GM20000 (cell line): ENCODE measurements at places on chromosomes 12 and 14.

DNA sequence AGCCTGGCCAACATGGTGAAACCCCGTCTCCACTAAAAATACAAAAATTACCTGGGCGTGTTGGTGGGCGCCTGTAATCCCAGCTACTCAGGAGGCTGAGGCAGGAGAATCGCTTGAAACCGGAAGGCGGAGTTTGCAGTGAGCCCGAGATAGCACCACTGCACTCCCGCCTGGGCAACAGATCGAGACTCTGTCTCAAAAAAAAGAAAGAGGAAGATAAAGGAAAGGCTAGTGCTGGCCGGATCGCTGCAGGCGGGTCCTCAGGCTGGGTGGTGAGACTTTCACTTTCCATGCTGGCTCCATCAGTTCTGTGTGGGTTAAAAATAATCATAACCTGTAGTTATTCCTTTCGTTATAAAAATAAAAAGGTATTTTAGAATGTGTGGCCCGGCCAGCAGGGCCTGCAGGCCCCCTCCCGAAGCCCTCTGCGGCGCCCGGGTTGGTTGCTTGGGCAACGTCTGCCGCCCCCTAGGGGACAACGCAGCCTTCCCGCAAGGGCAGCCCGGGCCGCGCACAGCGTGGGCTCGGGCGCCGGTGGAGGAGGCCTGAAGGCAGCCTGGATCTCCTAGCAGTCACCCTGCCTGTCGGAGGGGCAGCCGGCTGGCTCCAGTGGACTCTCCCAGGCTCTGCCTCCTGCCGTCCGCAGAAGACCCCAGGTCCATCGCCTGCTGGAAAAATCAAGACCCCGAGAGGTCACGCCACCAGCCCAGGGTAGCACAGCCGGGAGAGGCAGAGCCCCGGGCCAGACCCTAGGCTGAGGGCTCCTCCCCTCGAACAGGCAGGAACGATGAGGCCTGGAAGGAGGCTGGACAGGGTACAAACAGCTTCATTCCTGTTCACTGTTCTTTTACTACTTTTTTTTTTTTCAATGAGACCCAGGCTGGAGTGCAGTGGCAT is 5.0 kb upstream of the SLC25A47 start:
- DNase-seq, result peak; percentile 85

DNA sequence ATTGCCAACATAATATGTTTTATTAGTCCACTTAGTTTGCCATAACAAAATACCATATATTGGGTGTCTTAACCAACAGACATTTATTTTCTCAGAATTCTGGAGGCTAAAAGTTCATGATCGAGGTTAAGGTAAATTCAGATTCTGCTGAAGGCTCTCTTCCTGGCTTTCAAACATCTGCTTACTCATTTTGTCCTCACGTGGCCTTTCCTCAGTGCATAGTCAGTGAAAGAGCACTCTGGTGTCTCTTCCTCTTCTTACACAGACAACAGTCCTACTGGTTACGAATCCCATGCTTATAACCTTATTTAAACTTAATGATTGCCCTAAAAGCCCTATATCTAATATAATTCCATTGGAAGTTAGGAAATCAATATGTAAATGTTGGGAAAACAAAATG is 479.7 kb downstream of the FSCB start:
- DNase-seq, result no peak

DNA sequence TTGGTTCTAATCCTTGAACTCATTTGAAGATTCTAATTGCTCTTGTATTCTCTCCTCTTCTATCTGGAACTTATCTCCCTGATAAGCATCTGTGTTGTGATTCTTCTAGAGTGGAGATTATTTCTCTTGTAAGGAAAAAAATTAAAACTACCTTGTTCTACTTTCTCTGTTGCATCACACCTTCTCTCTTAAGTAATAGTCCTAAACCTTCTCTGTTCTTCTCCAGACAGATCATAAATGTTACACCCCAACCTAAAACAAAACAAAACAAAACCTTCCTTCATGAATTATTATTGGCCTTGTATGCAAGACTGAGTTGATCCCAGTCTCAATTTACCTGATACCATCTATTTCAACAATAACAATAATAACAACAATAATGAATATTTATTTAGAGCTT is 612.1 kb downstream of the DIO2 start:
- DNase-seq, result no peak

DNA sequence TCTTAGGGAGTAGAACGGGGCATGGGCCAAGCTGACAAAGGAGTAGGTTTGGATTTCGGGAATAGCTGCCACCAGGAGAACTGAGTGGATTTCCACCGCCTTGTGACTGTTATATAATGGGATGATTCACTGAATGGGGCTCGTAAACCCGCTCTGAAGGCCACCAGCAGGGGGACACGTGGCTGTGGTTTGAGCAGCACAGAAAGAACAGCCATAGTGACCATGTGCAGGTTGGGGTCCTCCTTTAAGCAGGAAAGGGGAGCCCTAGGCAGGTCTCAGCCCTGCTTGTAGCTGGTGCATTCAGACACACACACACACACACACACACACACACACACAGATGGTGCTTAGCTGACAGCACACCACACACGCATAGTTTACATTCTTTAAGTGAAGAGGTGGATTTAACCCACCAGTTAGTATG is 8.6 kb upstream of the ASB2 start:
- no peak for DNase-seq

GRCh38 chr12:84802161-84802560 is 110.4 kb downstream of the SLC6A15 start:
- DNase-seq, result no peak

DNA sequence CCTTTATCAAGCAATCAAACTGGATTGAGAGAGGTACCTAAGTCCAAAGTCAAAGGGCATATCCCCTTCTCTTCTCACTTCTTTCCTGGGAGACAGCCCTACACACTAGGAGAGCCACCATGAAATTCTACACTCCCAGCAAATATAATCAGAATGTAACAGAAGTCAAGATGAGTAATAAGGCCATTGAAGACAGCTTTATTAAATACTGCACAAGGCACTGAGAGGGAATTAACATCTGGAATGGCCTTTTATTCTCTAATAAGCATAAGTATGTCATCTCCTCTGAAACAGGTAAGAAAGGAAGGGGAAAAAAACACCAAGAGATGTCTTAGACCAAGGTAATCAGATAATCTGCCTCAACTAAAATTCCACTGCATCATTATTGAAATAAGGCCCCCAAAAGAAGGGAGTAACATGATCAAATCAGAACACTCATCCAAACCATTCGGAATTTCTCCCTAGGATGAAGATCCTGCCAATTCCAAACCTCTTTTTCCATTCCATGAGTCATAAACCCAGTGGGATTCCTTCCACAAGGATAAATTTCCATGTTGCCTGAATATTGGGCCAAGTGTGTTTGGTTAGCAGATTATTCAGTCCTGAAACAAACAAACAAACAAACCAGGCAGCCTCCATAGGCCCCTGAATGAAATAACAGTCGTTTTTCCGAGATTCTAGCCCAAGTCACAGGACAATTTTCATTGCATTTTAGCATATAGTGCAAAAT is 19.9 kb downstream of the SLC35F4 start:
- DNase-seq, result no peak

DNA sequence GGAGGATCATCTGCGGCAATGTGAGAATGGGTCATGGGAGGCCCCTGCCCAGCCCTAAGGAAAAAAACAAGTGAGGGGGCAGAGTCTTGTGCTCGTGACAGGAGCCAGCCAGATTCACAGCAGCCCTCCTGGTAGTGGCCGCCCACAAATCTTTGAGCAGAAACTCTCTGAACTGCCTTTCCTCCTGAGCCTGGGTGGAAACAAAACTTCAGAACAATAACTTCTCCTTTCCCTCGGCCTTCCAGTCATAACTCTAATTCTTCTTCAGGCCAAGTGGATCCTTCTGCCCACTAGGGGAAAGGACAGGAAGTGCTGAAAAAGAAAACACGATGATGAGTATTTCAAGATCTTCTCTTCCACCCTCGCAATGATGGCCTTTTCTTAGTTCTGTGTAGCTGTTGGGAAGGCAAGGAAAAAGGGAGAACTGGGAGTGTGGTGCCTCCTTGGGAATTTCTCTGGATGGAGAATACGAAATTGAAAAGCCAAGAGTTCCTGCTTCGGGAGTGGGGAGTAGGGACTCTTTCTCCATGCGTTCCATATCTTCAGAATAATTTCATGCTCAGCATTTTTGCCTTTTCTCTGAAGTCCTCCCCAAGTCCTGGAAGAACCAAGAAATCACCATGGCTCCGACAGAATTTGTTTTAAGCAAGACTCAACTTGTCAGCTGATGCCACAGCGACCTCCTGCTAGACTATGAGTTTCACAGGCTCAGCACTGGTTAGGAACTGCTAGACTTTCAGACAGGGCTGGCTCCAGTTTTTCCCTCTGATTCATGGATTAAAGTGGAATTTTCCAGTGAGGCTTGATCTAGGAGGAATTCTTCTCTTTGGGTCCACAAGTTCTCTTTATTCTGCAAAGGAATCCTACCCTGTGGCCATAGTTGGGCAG is 188.9 kb downstream of the CAND1 start:
- no peak for DNase-seq

DNA sequence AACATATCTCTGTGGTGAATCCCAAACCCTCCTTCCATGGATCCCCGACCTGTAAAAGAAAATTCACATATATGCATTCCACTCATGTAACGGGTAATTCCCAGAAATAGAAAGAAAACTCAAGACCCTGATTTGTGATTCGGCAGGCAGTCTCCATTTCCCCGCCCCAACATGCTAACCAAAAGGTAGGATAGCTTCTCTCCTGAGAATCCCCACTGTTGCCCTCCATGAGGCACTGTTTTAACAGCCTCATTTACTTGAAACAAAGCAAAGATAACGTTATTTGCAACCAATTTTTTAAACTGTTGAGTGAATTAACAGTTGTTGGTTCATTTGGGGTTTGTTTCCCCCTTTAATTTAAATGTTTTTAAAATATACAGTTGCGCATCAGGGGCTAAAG is 774 bp upstream of the SLC2A13 start:
- DNase-seq, result peak; percentile 15

GRCh38 chr14:36619853-36620252 is 37.4 kb upstream of the NKX2-8 start:
- DNase-seq, result no peak

DNA sequence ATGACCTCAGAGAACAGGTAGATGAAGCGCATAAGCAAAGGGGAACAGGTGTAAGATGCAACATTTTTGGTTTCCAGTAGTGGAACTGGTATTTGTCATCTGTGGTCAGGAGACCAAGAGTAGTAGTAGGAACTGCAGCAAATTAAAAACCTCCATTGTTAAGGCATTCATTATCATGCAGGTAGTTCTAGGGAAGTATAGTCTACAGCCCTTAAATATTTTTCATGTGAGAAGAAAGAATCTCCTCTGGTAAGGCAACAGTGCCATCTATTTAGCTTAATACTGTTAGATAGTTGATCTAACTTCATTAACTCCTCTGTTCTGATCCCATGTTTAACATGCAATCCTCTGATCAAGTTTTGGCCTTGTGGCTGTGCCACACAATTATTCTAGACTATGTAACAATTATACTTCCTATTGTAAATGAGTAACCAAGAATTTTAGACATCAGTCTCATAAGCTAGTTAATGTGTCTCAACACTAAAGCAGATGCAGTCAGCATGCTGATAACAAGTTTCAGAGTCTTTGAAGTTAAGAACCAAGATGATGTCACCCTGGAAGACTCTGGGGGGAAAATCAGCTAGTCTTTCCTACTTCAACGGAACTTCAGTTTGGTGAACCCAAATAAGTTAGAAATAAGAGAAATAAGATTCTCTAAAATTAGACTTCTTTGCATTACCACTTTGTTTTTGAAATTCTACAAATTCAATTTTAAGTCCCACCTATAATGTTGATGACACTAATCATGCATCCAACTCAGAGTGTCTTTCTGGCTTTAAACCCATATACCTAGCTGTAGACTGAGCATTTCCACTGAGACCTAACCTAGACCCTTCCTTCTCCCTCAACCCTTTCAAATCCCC is 70.9 kb downstream of the STXBP6 start:
- DNase-seq, result peak; percentile 23

DNA sequence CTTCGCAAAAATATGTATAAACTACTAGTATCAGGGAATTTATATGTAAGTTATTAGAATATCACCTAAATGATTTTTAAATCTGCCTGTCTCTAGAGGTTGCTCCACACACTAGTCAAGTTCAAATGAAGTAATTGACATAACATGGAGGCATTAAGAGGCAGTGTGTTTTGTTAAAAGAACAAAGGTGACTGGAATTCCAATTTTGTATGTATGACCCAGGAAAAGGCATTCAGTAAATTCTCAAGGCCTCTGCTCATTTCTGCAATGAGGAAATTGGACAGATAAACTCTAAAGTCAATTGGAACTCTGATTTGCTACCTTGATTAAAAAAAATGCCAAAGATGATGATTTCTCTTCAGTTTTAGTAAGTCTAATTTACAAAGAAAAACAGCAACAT is 117.1 kb downstream of the NAV3 start:
- DNase-seq, result no peak

GRCh38 chr14:91861091-91861490 is 6.2 kb downstream of the TC2N start:
- DNase-seq, result no peak

GRCh38 chr14:40164083-40164482 is 731.9 kb upstream of the FBXO33 start:
- DNase-seq, result no peak

- DNase-seq, result peak; percentile 95
These were observed at the start of gene CKAP4 for GRCh38 chr12:106247674-106248311. Gene CKAP4, minus strand, starts transcription at chr12:106248020. Its CDS starts 169 bp downstream, at chr12:106247851.

DNA sequence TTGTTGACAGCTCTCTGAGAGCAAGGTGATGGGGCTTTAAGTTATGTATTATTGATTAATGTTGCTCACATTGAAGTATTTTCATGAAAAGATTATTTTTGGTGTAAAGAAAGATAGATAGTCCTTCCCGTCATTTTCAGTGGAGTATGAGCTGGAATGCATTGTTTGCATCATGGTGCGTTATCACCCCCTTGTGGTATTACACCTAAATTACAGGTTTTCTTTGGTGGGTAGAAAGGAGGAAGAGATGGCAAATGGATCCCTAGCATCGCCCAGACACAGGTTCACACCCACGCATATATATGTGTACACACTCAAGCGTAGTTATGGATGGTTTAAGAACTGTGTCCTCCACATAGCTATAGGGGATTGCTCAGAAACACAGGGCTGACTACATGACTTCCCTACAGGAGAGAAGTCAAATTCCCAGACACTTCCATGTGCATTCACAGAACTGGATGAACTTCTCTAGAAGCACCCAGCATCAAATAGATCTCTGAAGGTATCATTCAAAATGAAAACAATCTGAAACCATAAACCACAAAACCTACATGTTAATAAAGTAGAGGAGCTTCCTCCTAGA is 14.4 kb upstream of the SERPINA10 start:
- no peak for DNase-seq

DNA sequence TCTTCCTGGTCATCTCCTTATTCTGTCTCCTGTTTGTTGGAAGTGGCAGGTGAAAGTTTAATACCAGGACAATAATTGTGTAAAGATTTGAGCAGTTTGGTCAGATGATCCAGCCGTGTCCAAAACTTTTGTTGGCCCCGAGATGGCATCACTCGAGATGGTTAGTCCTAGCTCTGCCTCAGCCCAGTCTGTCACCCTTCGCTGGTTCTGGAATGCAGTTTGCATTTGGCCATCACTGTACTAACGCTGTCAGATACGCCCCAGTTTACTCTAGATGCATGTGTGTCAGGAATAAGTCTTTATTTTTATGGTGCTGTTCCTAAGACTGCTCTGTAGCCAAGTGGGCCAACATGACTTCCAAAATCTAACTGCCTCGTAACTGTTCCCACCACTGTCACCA is 79.6 kb downstream of the MOK start:
- DNase-seq, result no peak

- DNase-seq, result peak; percentile 36
These were observed 124.0 kb downstream of the NDUFA12 start for GRCh38 chr12:94879542-94879941.

- DNase-seq, result no peak
These were observed 9.6 kb downstream of the PUS7L start for GRCh38 chr12:43749016-43749415.

GRCh38 chr12:15534322-15534721 is 212.0 kb downstream of the PTPRO start:
- no peak for DNase-seq
